Stimulated activated CD4-positive, alpha-beta T cell treated with anti-CD3 and anti-CD28 coated beads, Interleukin-1b, Interleukin-23, amount 100 ng/mL, for 1 hour (primary cell): ENCODE measurements at places on chromosomes 6 and 20.

- no peak for DNase-seq
Measured at GRCh38 chr20:21622097-21622857, 83.2 kb upstream of the PAX1 start.

GRCh38 chr6:73768558-73768957 is 72.6 kb downstream of the CD109 start:
- no peak for DNase-seq

GRCh38 chr6:132065556-132065955 is 114.4 kb upstream of the CCN2 start:
- no peak for DNase-seq

DNA sequence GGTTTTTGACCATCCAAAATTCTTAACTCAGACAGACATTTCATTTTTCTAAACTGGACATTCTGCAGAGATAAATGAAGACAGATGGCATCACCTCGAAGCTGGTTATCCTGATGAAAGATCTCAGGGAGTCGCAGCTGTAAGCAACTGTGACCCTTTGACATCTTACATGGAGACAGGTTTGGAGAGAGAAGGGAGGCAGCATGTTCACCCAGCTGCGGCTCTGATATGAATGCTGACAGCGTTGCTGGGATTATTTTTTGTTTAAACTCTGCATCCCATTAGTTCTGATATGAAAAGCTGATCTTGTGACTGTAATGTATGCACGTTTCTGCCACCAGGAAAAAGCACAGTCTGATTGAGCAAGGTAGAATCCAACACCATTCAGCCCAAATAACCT is 89.4 kb downstream of the C6orf118 start:
- DNase-seq: no peak

DNA sequence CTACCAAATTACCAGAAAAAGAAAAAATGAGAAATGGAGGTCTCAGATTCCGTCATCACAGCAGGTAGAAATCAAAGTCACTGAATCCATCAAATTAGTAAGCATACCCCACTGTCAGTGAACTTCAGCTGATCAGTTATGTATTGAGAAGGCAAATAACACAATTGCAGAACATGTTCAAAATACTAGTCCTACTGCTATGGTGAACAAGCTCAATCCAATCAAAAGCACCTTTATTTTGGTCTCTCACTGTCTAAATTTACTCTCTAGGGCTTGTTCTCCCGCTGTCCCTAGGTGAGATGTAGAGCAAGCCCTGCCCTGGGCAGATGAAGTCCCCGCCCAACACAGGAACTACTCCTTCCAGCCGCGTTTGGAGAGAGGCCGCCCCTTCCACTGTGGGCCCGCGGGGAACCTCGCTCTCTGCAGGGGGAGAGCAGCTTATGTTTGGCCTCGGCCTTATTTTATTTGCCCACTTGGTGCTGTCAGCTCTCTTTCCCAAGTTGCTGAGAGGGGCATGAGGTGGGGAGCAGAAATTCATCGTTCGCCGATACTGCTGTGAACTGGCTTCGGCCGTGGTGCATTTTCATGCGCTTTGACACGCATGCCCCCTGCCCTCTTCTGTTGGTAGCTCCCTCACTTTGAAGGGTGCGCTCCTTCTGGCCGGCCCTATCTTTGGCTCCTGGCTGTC is 14.3 kb upstream of the MAP1LC3A start:
- DNase-seq: no peak

- DNase-seq: no peak
Measured at GRCh38 chr6:134549854-134550253, 231.9 kb upstream of the SGK1 start.

GRCh38 chr6:43274916-43275597 is 23.0 kb upstream of the SLC22A7 start:
- no peak for DNase-seq

DNA sequence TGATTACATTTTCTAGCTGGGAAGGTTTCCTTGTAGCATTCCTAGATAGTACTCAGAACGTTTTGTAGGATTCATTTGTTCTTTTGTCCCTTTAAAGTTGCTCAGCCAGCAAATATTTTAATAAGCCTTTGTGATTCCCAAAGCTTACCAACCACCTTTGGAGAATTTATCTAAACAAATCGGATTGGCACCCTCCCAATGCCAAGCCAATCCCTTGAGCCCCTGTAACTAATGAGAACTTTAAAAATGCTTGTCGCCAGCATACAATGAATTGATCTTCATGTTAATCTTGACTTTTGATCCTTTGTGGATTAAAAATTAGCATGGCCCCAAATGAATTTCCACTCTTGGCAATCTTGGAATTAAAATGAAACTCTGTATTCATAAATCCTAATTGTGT is 559.5 kb downstream of the UTRN start:
- DNase-seq: no peak

GRCh38 chr20:37311710-37312355 is 22.4 kb downstream of the MANBAL start:
- no peak for DNase-seq

DNA sequence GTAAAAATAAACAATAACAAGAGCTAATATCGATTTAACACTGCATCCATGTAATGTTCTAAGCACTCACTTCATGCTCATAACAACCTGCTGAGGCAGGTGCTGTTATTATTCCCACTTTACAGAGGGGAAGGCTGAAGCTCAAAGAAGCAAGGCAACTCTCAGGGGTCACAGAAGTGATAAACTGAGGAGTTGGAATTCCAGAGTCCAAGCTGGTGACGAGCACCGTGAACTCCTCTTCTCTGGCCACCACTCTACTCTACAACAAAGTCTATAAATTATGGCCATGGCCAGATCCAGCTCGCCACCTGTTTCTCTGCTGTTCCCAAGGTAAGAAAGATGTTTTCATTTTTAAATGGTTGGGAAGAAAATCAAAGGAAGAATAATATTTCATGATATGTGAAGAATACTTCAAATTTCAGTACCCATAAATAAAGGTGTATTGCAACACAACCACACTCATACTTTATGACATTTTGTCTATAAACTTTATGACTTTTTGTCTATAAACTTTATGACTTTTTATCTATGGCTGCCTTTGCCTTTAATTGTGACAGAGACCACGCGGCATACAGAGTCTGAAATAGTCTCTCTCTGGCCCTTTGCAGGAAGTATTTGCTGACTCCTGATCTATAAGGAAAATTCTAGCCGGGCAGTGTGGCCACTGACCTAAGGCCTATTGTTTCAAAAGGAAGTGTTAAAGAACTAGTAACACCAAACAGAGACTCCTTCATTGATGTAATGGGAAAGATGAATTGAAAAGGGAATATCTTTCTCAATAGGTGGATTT is 113.2 kb upstream of the KCNG1 start:
- no peak for DNase-seq

- no peak for DNase-seq
Measured at GRCh38 chr6:83113258-83113657, 45.8 kb downstream of the DOP1A start.

- no peak for DNase-seq
Measured at GRCh38 chr6:169518451-169518850, 183.4 kb downstream of the WDR27 start.

DNA sequence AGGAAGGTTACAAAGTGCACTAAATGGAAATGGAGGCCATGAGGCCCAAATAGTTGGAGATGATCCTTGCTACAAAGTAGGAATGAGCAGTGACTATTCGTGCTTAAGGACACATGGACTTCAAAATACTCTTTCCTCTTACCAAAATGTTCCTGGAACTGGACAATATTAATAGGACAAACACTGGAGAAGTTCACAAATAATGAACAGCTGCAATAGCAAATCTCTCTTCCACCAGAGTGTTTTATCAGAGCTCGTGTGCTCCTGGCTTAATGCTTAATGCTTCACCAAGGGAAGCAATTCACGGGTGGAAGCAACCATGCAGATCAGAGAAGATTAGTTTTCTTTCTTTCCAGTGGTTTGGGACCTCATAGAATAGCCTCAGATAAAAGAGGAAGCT is 435.4 kb downstream of the BCKDHB start:
- no peak for DNase-seq

GRCh38 chr6:5937169-5937909 is 69.4 kb downstream of the NRN1 start:
- DNase-seq: no peak

GRCh38 chr6:36616893-36617521 is 22.8 kb downstream of the SRSF3 start:
- no peak for DNase-seq

GRCh38 chr20:8722277-8722928 is 346.5 kb upstream of the PLCB4 start:
- DNase-seq: no peak

- no peak for DNase-seq
Measured at GRCh38 chr6:137473598-137473997, 20.6 kb downstream of the OLIG3 start.

DNA sequence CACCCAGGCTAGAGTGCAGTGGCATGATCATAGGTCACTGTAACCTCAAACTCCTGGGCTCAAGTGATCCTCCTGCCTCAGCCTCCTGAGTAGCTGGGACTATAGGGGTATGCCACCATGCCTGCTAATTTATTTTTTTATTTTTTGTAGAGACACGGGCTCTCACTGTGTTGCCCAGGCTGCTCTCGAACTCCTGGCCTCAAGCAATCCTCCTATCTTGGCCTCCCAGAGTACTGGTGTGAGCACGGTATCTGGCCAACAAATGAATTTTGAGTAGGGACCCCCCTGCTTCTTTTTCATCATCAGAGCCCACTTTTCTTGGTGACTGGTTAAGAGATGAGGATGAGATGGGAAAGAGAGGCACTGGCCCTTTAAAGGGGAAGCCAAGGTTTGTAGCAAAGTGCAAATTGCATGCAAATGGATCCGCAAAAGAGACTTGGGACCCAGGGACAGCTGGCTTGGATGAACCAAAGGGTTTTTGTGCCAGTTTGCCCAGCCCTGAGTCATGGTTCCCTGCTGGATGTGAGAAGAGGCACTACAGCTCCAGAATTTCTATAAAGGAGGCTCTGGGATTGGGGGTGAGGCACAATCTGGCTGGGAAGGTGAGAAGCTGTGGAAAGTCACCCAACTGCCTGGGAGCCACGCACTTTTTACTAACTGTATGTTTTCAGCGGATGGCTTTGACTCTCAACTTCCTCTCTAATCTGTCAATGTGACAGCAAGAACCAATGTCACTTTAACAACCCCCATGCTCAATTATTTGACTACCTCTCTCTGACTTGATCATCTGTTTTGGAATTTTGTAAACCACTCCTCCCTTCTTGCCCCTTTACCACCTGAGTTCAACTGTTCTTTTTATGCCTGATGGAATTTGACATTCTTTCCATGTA is 58.7 kb upstream of the RNF24 start:
- no peak for DNase-seq

DNA sequence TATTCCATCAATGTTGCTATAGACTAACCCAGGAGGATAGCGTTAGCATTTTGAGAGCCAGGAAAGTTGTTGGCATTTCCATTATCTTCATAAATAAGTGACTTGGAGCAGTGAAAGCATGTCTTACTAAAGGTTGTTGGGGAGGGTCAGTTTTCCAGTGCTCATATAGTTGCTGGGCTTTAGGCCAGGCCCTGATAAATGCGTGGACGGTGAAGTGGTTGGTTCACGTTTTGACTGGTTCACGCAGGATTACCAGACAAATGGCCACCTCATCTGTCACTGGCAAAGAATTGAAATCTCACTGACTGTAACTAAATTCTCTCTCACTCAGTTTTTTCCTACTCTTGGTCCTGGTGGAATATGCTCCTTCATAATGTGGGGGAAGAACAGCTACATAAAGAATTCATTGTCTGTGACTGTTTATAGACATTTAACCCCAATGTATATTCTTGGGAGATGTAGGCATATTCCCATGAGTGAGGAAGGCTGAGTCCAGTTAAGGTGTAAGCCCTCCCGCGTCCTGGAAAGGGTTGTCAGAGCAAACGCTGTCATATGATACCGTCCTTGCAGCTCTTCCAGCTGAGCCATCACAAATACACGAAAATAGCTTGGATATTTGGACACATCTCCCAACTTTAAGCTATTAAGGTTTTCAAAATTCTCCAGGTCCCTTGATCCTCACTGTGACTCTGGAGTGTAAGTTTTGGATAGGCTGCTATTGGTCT is 27.8 kb downstream of the LRRC1 start:
- no peak for DNase-seq

GRCh38 chr20:49762940-49763766 is 49.5 kb upstream of the B4GALT5 start:
- no peak for DNase-seq

DNA sequence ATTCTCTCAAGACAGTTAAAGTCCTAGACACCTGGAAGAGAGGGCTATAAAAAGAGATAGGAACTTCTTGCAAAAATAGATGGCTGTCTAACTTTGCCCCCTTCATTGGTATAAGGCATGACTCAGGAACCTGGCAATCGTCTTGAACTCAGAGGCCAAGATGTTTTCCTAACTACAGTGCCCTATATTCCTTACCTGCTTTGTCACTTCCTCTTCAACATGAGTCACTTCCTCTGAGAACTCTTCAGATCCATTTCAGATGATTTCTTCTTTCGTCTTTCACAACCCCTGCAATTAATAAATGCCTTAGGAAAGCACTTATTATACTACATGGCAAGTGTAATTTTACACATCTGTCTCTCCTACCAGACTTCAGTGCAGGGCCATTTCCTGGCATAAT is 83.5 kb downstream of the HAO1 start:
- no peak for DNase-seq

DNA sequence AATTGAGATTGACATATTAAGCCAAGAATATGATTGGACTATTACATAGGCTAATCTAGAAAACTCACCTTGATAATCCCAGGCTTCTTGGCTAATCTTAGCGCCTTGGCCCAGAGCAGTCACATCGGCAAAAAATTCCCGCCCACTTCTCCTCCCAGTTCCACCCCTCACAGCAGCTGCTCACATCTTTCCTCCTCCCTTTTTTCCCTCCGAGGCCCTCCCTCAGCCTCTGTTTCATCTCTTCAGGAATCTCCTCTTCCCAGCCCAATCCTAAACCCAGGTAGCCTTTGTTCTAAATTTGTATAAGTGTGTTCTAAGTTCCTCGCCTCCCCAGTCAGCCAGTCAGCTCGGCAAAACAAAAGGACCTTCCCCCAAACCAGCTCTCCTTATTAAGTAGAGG is 184.3 kb downstream of the PRKN start:
- no peak for DNase-seq

DNA sequence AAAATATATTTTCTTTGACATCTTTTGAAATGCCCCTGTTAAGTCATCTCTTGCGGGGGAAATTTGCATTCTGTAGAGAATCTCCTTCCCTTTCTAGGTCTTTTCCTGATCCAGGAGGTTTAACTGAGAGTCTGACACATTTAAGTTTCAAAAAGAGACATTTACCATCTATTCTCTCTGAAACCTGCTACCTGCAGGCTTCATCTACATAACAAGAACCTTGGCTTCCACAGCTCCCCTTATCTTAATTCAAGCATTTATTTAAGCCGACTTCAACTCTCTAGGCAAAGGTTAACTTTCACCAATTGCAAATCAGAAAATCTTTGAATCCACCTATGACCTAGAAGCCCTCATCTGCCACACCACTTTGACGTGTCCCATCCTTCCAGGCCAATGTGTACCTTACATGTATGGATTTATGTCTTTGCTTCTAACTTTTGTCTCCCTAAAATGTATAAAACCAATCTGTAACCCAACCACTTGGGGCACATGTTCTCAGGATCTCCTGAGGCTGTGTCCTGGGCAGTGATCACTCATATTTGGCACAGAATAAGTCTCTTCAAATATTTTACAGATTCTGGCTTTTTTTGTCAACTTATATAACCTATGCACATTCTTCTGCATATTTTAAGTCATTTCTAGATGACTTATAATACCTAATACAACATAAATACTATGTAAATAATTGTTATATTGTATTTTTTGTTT is 666.7 kb downstream of the UTRN start:
- no peak for DNase-seq
